ENCODE measurements at places on chromosomes 3 and 15.

DNA sequence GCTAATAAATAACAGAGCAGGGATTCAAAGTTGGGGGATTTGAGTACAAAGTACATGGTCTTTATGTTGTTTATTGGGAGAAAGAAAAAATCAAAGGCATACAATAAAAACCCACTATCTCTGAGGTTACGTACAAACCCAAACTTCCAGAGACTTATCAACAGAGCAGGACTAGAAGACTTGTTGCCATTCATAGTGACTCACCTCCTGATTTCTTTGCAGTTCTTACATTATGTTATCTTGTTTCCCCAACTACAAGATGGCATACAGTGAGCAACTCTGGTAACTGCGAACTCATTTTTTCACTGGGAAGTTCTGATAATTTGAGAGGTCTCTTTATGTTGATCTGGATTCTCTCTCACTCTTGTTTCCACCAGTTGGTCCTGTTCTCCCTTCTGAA is 80.6 kb upstream of the ETV5 start:
- DNase-seq = no peak

- DNase-seq = no peak
Observed at GRCh38 chr3:18499301-18499700, 74.2 kb upstream of the SATB1 start.

DNA sequence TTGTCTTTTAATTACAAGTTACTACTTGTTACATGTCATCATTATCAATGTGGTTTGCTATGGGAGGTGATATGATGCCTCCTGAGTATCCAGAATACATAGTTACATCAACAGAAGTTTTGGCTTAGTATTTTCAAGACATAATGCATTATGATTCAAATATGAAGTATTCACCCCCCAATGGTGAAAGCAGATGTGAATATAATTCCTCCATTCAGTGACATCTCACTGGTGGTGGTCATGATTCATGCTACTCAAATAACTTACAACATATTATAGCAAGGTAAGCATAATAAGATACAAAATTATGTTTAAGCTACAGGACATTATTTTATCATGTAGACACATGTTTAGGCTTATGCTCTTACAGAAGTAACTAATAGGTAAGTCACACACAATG is 34.9 kb upstream of the TTBK2 start:
- DNase-seq = no peak

DNA sequence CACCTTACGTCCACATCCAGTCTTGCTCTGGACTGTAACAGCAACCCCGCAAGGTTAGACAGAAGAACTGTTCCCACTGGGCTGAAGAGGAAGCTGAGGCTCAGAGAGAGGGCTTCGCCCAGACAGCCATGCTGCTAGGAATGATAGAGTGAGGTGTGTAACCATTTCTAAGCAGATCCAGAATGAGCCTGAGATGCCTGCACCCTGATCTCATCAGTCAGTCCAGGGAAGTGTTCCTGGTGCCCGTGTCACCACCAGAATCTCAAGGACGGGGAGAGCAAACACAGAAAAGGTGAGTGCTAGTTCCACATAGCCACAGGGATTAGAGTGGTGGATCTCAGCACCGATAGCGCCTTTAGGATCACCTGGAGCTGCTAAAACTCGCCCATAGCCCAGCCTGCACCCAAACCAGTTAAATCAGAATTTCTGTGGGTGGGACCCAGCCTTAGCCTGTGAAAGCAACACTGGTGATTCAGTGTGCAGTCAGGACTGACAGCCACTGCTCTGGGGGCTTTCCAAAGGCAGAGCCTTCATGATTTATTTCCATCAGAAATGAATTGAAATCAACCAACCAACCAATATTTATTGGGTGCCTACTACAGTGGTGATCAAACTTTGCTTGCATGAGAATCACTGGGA is 12.3 kb downstream of the ISLR start:
- DNase-seq = no peak

- no peak for DNase-seq
Observed at GRCh38 chr15:58057559-58057958, 8.0 kb downstream of the ALDH1A2 start.

- DNase-seq = no peak
Observed at GRCh38 chr3:16441371-16441875, 72.1 kb downstream of the RFTN1 start.

DNA sequence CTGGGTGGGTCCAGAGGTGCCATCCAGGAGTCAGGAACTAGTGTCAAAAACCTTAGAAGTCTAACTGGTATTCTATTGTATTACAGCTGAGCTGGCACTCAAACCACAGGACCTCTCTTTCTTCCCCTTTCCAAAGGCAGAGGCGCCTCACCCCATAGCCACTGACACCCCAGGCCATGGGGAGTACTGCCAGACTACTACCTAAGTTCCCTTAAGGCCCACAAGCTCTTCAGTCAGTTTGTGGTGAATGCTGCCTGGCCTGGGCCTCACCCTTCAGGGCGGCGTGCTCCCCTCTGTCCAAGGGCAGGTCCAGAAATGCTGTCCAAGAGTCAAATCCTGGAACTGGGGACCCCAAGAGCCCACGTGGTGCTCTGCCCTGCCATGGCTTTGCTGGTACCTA is 43.0 kb upstream of the FGF7 start:
- DNase-seq = no peak
